PC-9 (cell line): ENCODE measurements at places on chromosomes 11 and 22.

DNA sequence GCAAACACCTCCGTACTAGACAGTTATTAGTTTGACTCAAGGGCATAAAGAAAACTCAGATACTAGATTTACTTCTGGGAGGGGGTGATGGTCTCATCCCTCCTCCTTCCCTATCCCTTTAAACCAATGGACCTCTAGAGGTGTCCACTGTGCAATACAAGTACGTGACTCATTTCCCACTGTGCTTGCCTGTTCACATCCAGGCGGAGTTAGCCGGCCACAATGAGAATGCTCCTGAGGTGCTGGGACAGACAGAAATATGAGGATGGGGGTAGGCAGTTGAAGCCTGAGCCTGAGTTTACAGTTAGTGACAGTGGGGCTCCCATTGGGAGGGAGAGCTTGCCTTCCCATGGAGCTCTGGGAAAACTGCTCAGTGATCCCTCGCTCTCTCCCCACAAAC is 8.4 kb upstream of the PMM1 start:
- DNase-seq: no peak

- no peak for DNase-seq
These were observed 50.0 kb downstream of the FAM168A start for GRCh38 chr11:73547706-73548595.

DNA sequence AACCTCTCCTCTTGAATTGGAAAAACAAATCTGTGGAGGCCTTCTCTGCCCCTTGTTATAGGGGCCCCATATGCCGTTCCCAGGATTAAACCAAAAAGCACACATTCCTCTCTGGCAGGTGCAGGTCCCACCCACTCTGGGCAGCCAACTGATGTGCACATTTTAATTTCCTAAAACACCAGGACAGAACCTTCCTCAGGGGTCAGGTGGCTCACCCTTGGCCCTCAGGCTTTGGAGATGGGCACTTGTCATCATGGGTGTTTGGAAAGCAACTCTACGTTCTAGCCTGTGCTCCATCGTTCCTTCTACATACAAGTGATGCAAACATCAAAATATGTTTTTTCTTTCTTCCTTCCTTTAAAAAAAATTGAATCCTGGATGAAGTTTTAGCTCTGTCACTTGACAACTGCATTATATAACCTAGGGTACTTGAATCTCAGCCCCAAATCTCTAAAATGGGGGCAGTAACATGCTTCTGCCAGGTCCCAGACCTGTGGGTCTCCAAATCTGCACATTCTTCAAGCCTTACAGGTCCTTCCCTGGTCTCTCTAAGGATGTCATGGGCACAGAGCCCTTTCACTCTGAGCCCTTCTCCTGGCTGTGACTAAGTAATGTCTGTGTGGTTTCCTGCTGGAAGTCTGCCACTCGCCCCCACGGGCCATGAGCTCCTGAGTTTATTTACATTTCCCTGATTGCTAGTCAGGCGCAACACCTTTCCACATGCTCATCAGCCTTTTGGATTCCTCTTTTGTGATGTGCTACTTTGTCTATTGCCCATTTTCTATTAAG is 43.8 kb downstream of the KCNQ1OT1 start:
- DNase-seq: no peak

GRCh38 chr11:2077061-2077802 is 62.0 kb downstream of the IGF2 start:
- peak; percentile 90 for DNase-seq

DNA sequence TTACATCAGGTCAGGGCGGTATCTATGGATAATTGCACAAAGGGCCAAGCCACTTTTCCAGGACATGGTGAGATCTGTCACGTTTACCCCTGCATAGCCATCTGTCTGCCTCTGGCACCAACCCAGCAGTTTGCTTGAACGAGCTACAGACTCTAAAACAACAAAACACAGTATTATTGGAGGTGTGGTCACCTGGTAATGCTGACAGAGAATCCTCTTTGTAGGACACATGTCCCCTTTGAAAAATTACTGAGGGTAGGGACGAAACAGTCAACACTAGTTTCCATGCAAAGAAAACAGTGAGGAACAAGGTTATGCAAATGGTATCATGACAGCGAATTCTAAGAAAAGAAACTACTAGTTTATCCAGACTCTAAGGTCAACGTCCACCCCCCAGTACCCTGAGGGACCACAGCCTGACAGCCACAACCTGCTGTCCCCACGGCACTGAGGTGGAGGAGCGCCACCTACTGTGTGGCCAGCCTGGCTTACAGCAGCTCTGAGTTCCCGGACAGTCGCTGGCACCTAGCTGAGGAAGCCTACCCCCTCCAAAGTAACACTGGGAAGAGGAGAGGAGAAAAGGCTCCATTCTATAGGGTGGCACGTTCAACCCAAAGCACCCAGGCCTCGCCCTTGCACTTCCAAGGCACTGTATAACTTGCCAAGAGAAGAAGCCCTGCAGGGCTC is 117.4 kb upstream of the BID start:
- no peak for DNase-seq

GRCh38 chr11:36398231-36398953 is 102.3 kb downstream of the PRR5L start:
- DNase-seq: no peak

GRCh38 chr11:126830216-126830806 is 170.3 kb downstream of the KIRREL3 start:
- no peak for DNase-seq
